ENCODE measurements at places on chromosomes 6 and 20. TPM values are rescaled to one million over a fixed set of nuclear protein-coding genes. Genes with fewer than 3 reads are reported as not detected.

The TBX18 gene
- polyA plus RNA-seq: 0.43 TPM

The HLA-DMB gene
- polyA plus RNA-seq: 23.9 TPM

The PLEKHG1 gene
- polyA plus RNA-seq: 7.2 TPM

The OPN5 gene
- polyA plus RNA-seq: 0.06 TPM

The UBD gene
- 8.1 TPM for polyA plus RNA-seq

The GPR63 gene
- 2.6 TPM for polyA plus RNA-seq

The DCBLD1 gene
- 14.2 TPM for polyA plus RNA-seq

The PRKN gene
- polyA plus RNA-seq: 2.5 TPM

The TP53TG5 gene
- polyA plus RNA-seq: 0.78 TPM

The MTHFD1L gene
- 11.7 TPM for polyA plus RNA-seq

The TSPO2 gene
- 2.3 TPM for polyA plus RNA-seq

The BTBD3 gene
- polyA plus RNA-seq: 51.0 TPM

The KCNK17 gene
- 3.2 TPM for polyA plus RNA-seq

The ENPP1 gene
- 9.5 TPM for polyA plus RNA-seq

The TRIM40 gene
- 6.6 TPM for polyA plus RNA-seq

The MAPK13 gene
- 147 TPM for polyA plus RNA-seq

The FLRT3 gene
- 96.3 TPM for polyA plus RNA-seq

The HLA-DRB5 gene
- 20.4 TPM for polyA plus RNA-seq

The KCNQ5 gene
- polyA plus RNA-seq: 3.4 TPM

The CFB gene
- polyA plus RNA-seq: 37.1 TPM

The MED20 gene
- polyA plus RNA-seq: 26.0 TPM

The SIRPD gene
- polyA plus RNA-seq: 0.19 TPM

The CST4 gene
- polyA plus RNA-seq: not detected

The PSMB9 gene
- 21.7 TPM for polyA plus RNA-seq

The OLIG3 gene
- not detected for polyA plus RNA-seq

The NDUFAF4 gene
- 30.6 TPM for polyA plus RNA-seq

The SLC44A4 gene
- 157 TPM for polyA plus RNA-seq

The C4B gene
- 91.2 TPM for polyA plus RNA-seq

The GRM4 gene
- polyA plus RNA-seq: 0.46 TPM

The EYS gene
- 0.76 TPM for polyA plus RNA-seq

The BTN1A1 gene
- 0.22 TPM for polyA plus RNA-seq

The ELOVL2 gene
- 6.7 TPM for polyA plus RNA-seq

The CAGE1 gene
- 0.03 TPM for polyA plus RNA-seq

The FAM83C gene
- polyA plus RNA-seq: 0.01 TPM

The SPATA2 gene
- polyA plus RNA-seq: 14.4 TPM

The CLIC5 gene
- polyA plus RNA-seq: 111 TPM

All from large intestine (tissue), 12 donors.